ENCODE measurements at places on chromosomes 6 and 20. TPM values are rescaled to one million over a fixed set of nuclear protein-coding genes. Genes with fewer than 3 reads are reported as not detected.

RAET1L gene
- total RNA-seq, result not detected

DNA sequence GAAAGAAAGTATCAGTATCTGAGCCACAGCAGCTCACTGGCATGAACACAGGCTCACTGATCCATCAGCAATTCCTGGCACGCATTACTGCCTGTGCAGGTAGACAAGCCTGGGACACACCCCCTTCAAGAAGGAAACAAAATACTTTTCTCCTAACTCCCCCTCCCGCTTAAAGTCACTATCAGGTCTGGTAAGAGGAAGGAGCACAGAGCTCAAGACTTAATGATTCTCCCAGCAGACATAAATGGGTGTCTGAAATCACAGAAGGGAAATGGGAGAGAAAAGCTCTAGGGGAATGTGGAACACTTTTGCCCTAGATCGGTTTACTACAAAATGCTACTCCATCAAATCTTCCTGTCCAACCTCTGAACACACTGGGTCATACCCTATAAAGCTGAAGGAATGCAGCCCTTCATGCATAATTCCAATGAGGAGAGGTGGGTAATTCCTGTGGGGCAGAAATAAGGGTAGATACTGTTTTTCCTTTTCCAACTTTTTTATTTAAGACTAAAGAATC, at the start of gene ADGRF1:
Gene ADGRF1 (minus strand): TSS at position 58 of the 517 bp plus-strand sequence. CDS start 13,271 bp downstream, outside the sequence.
- no peak for DNase-seq

DNA sequence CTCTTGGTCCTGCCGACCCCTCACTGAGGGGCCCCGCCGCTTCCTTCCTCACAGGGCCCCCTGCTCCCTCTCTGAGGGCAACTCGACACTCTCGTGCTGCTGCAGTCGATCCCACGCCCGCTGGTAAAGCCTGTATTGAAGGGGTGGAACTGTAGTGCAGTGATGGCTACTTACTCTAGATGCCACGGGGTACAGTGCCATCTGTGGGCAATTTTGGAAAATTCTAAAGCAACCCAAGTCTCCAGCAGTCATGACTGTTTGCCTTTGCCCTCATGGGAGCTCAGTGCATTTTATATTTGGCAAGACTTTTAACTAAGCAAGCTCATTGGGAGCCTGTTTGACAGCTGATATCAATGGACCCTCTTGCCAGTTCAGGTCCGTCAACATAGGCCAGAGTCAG, 6.5 kb upstream of the C6orf136 start:
- no peak for DNase-seq

DNA sequence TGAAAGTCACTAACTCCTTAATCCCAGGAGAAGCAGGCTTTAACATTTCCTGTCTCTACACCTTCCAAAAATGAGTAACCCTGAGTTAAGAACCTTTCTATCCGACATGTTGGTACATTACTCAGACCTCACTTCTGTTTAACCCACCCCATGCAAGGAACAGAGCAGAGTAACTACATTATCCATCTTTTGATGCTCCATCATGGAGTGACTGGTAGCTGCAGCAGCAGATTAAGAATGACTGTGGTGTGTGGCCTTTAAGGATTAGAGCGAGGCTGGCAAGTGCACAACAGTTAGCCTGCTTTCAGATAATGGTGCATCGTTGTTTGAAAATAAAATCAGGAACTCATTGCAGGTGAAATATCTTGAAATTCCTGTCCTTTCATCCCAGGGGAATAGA, 2.0 kb downstream of the TRAF3IP2 start:
- DNase-seq, result no peak

DNA sequence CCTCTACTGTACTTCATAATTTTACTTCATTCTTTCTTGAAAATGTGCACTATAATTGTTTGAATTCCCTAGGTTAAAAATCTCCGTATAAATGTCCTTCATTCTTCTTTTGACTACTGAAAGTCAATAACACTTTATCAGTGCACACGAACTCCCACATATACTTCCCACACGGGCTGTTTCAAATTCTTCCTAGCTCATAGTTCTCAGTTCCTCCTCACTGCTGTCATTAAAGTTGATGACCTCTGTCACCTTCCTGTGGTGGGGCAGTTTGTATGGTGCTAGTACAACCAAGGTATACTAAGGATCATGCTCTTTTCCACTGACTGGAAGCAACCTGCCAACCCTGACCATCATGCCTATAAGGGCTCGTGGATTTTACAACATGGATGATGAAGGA, 40.0 kb upstream of the CD2AP start:
- DNase-seq, result no peak

DNA sequence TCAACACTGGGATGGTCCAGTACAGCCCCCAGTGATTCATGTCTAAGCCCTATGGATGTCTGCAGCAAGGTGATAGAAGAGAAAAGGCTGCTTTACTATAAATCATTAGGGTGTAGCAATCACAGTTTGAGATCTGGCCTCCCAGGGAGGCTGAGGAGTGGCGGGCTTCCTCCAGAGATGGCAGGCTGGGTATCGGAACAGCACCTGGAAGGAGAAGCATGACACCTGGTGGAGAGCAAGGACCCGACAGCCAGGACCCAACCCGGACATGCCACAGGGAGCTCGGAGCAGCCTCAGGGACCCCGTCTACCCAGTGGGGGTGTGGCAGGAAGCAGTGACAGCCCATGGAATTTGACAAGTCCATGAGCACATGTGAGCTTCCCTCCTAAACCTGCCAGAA, 114.8 kb upstream of the CD93 start:
- DNase-seq, result no peak

Measured in uterus (tissue), 4 donors.